ENCODE measurements at places on chromosomes 1 and 21.

DNA sequence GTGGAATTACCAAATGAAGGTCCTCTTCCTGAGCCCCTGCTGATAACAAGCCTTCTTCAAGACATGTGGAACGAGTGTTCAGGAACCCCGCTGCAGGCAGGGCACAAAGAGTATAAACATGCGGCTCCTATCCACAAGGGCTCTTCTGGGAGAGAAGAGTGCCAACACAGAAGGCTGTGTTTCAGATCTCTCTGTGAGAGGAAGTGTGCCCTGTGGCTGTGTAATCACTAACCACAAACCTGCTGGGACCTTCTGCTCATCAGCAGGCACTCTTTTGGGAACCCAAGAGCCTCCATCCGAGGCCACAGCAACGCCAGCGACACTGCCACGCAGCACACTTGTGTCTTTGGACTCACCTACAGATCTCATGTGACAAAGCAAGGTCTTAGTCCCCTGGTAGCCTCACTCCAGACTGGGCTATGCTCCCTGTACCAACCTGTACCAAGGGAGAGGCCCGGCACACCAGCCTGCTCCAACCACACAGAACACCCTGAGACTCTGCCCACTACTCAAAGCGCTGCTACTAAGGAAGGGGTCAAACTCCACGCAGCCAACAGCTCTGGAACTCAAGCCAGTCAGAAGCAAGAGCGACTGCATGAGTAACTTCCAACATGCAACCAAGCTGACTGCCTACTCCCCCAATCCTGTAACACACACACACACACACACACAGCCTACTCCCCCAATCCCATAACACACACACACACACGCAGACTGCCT lies 7.8 kb downstream of the PTTG1IP start:
- no peak for DNase-seq

DNA sequence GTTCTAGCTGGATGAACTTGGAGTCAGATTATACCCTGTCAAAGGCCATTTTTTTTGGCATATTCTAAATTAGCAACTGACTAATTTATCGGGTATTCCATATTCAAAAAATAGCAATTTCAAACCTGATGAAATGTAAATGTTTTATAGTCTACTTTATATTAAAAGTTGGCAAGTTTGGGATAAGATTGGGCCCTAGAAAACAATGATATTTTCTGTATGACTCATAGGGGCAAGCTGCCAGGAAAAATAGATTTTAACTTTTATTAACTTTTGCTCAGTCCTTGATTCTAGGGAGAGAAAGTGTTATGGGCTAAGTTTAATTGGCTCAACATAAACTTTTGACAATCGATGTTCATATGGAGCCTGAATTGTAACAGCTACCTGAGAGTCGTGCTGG lies 576.9 kb upstream of the B3GALT2 start:
- no peak for DNase-seq

DNA sequence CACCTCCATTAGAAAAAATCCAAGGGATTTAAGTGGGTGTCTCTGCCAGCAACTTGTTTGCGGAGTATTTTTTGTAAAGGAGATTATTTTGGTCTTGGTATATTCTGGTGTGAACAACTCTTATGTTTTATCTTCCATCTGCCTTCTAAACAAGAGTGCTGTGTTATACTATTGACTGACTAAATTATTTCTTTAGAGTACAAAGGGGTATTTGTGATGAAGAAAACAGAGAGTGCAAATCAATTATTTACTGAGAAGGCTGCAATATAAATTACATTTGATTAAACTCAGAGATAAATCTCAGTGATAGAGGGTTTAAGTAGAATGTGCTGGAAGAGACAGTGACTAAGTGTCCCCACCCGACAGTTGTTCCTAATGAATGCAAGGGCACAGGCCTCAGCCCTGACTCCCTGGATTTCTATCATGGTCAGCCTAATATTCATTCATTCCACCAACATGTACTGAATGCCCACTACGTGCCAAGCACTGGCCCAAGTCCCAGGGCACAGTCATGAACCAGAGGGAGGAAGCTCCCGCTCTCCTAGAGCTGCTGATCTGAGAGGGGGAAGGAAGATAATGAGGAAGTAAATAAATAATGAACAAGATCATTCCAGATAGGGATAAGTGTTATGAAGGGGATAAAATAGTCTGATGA lies 196.9 kb upstream of the C8B start:
- no peak for DNase-seq

- DNase-seq, result no peak
These were observed 704.9 kb upstream of the CHRM3 start for GRCh38 chr1:238681451-238681850.

- no peak for DNase-seq
These were observed 20.8 kb upstream of the GBP1 start for GRCh38 chr1:89085781-89086180.

DNA sequence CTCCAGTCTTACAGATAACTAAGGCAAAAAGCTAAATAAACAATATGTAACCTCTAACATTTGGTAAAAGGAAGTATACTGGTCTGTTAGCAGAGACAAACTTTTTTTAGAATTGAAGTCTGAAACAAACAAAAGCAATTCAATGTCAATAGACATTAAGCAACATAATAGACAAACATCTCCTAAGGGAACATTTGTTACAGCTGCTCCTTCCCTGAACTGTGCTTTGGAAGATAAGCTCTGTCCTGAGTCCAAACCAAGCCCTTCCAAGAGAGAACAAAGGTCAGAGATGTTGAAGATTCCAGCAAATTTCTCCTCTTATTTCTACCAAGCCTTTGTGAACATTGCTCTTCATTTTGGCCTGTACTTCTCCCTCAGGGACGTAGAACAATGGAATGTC lies 25.3 kb downstream of the FMO2 start:
- no peak for DNase-seq

GRCh38 chr1:211677659-211678058 lies 2.2 kb upstream of the NEK2 start:
- no peak for DNase-seq

DNA sequence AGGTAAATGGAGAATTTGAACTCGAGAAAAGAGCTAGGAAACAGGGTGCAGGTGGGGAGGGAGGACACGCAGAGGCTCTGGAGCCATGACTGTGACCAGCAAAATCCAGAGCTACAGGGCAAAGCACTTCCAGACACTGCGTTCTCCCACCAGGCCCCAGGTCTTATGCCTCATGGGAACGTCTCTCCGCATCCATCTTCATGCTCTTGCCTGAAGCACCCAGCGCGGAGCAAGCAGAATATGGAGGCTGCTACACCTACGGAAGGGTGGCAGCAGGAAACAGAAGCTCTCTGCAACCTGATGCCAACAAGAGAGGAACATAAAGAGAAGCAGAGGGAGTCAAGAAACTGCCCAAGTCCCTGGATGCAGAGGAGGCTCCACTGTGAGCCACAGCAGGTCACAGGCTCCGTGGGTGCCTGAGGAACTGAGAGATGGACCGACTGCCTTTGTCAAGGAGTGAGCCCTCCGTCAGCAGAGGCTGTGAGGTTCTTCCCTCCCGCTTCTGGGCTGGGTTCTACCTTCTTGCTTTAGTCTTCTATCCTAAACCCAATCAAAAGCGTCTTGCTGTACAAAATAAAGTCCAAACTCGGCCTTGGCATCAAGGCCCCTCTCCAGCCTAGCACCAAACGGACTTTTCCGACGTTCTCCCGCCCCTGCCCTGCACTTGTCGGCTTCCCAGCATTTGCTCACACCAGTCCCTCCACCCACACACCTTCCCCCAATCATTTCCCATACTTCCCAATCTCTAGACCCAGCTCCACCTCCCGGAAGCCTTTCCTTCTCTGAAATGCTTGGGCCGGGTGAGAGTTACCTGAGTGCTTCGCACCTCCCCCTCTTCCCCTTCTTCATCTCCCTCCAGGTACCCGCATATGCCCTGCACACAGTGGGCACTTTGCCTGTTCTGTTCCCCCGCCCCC lies 930 bp downstream of the DHCR24 start:
- peak; percentile 55 for DNase-seq

DNA sequence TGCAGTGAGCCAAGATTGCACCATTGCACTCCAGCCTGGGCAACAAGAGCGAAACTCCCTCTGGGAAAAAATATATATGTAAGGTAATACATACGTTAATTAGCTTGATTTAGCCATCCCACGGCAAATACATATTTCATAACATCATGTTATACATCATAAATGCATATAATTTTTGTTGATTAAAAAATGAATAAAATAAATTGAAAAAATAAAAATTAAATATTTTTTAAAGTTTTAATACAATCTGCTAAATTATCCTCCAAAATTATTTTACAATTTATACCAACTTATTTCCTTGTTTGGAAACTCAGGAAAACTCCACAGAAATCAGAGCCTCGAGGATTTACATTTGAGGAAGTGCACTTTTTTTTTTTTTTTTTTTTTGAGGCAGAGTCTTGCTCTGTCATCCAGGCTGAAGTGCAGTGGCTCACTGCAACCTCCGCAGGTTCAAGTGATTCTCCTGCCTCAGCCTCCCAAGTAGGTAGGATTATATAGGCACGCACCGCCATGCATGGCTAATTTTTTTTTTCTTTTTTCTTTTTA lies 12.6 kb upstream of the IPO9 start:
- DNase-seq, result no peak

DNA sequence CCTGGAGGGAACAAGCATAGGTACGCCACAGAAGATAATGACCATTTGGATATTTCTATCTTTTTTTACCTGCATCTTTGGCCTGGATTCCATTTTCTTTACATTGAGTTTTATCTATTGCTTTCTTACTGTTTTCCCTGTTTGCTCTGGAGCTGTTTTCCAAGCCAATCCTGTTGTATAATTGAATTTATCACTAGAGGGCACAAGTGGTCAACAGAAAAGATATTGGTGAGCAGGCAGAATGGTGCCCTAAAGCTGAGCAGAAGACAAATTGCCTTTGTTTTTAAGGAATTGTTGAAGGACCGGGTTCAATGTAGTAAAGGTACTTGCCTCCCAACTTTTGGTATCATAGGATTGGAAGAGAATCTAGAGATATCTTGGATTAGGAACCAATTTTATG lies 152.8 kb downstream of the PPP1R12B start:
- peak; percentile 40 for DNase-seq

GRCh38 chr1:156546267-156546666 lies 26.1 kb downstream of the IQGAP3 start:
- DNase-seq, result no peak

- DNase-seq, result no peak
These were observed 74.4 kb downstream of the EPS15 start for GRCh38 chr1:51444534-51445192.
